ENCODE measurements at places on chromosomes 6 and 20.

DNA sequence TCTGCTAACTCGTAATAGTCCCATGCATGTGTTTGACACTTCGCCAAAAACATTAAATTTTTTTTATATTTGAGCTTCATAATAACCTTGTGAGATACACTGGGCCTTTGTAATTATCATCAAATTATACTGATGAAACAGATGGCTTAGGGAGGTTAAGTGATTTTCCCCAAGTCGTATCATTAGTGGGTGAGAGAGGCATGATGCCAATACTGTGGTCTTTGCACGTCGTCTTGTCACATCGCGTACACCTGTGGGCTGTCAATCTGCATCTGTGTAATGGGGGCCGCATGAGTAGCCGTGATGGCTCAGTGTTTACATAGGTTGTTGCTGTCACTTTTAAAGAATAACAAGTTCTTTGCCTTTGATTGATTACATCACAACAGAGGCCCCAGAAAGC, 1.7 kb downstream of the PRL start:
- DNase-seq, result no peak

GRCh38 chr6:113664909-113665308, 192.2 kb upstream of the MARCKS start:
- DNase-seq, result no peak

GRCh38 chr20:54335299-54335698, 127.4 kb downstream of the PFDN4 start:
- DNase-seq, result no peak

DNA sequence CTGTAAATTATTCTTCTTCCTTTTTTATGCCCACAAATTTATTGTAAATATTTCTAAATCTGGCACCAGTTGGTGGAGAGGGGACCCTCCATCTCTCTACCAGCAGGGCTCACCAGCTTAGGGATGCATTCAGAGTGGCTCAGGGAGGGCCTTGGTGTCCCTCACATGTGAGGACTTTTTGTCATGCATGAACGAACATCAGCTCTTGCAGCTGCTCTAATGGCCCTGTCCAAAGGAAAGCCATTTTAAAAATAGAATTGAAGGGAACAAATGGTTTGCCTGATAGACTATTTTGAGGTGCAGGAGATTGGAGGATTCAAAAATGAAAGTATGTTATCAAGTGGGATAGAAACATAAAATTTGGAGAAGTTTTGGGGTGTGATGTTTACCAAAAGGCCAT, 37.5 kb upstream of the KLHL31 start:
- no peak for DNase-seq

Measured in epithelial cell of prostate (primary cell).